Cardiac muscle cell (in vitro differentiated cells and primary cell): ENCODE measurements at places on chromosomes 3 and 15. TPM values are rescaled to one million over a fixed set of nuclear protein-coding genes. Genes with fewer than 3 reads are reported as not detected.

- peaks cover 19% of the 10 kb centered on the region for H3K4me1 ChIP-seq
- H3K27ac ChIP-seq = peak overlapping the region; percentile 24
- DNase-seq = peak; percentile 96
- H3K36me3 ChIP-seq = no peaks in the 10 kb centered on the region
- H3K4me3 ChIP-seq = no peak overlapping the region
Observed at GRCh38 chr15:33126559-33127290, 67.8 kb downstream of the FMN1 start.

GRCh38 chr3:120559242-120560061, 36.7 kb upstream of the NDUFB4 start:
- peak overlapping the region; percentile 84 for H3K27ac ChIP-seq
- peak; percentile 59 for DNase-seq
- H3K27me3 ChIP-seq = no peaks in the 10 kb centered on the region
- peaks cover 13% of the 10 kb centered on the region for H3K4me1 ChIP-seq
- H3K4me3 ChIP-seq = peak overlapping the region; percentile 31

GRCh38 chr3:152200476-152201420, 68.0 kb upstream of the MBNL1 start:
- H3K27ac ChIP-seq = peak overlapping the region; percentile 70
- H3K36me3 ChIP-seq = no peaks in the 10 kb centered on the region
- no peak overlapping the region for H3K4me3 ChIP-seq
- H3K4me1 ChIP-seq = peaks cover 31% of the 10 kb centered on the region
- no peaks in the 10 kb centered on the region for H3K27me3 ChIP-seq
- no peak for DNase-seq

The GOLGA6L4 gene
- 0.63 and 2.4 TPM in 2 replicates for total RNA-seq

DNA sequence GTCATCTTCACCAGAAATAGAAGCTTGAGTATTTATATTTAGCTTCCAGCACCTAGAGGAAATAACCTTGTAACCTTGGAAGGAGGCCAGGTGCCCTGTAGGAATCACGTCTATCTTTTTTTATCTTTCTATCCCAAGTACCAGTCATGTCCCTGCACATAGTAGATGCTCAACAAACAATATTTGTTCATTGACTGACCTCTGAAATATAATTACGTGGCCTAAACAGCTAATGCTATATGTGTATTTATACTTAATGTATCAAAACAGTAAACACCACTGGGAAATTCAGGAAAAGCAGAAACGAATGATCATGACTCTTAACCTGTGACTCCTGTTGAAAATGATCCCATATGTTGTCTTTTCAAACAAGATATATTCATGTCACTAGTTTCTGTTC, 97.9 kb upstream of the ADAMTSL3 start:
- no peaks in the 10 kb centered on the region for H3K36me3 ChIP-seq
- H3K4me3 ChIP-seq = no peak overlapping the region
- H3K27me3 ChIP-seq = no peaks in the 10 kb centered on the region
- no peak overlapping the region for H3K27ac ChIP-seq
- no peak for DNase-seq

The CEMIP gene
- 0.12 and 0.18 TPM in 2 replicates for total RNA-seq

- peaks cover 4% of the 10 kb centered on the region for H3K27me3 ChIP-seq
- no peak overlapping the region for H3K27ac ChIP-seq
Observed at GRCh38 chr3:184543843-184544512, 17.6 kb upstream of the EPHB3 start.

GRCh38 chr3:157081626-157082210, 78.2 kb downstream of the CCNL1 start:
- no peak overlapping the region for H3K4me3 ChIP-seq
- H3K4me1 ChIP-seq = peaks cover 65% of the 10 kb centered on the region

- H3K27ac ChIP-seq = no peak overlapping the region
- peak; percentile 28 for DNase-seq
- no peak overlapping the region for H3K4me3 ChIP-seq
- H3K27me3 ChIP-seq = no peaks in the 10 kb centered on the region
Observed at GRCh38 chr3:188624384-188624783, 470.4 kb downstream of the LPP start.
